Activated naive CD8-positive, alpha-beta T cell treated with anti-CD3 and anti-CD28 coated beads for 36 hours (primary cell): ENCODE measurements at places on chromosomes 11 and 22. TPM values are rescaled to one million over a fixed set of nuclear protein-coding genes. Genes with fewer than 3 reads are reported as not detected.

- no peaks in the 10 kb centered on the region for H3K27me3 ChIP-seq
- H3K4me1 ChIP-seq = peaks cover 31% of the 10 kb centered on the region
- no peak overlapping the region for H3K4me3 ChIP-seq
- no peak for DNase-seq
- peaks cover 2% of the 10 kb centered on the region for H3K36me3 ChIP-seq
These were observed 13.0 kb downstream of the ACO2 start for GRCh38 chr22:41481925-41482318.

DNA sequence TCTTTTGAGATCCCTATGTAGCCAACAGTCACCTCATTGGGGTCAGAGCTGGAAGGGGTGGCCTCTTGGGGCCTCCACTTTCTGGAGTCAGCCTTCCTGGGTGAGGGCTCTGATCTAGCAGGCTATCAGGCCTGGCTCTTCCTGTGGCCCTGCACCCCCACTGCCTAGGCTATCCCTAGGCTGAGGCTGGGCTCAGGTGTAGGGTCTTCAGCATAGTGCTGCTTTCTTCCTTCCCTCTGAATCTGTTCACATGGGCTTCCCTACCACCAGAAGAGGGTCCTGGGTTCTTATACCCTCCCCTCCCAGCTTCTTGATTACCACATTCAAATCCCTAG is 456 bp upstream of the SPI1 start:
- H3K36me3 ChIP-seq = no peaks in the 10 kb centered on the region
- no peak overlapping the region for H3K4me3 ChIP-seq
- H3K27ac ChIP-seq = no peak overlapping the region
- no peak for DNase-seq

- no peaks in the 10 kb centered on the region for H3K36me3 ChIP-seq
These were observed 65.6 kb downstream of the THAP12 start for GRCh38 chr11:76315182-76315853.

DNA sequence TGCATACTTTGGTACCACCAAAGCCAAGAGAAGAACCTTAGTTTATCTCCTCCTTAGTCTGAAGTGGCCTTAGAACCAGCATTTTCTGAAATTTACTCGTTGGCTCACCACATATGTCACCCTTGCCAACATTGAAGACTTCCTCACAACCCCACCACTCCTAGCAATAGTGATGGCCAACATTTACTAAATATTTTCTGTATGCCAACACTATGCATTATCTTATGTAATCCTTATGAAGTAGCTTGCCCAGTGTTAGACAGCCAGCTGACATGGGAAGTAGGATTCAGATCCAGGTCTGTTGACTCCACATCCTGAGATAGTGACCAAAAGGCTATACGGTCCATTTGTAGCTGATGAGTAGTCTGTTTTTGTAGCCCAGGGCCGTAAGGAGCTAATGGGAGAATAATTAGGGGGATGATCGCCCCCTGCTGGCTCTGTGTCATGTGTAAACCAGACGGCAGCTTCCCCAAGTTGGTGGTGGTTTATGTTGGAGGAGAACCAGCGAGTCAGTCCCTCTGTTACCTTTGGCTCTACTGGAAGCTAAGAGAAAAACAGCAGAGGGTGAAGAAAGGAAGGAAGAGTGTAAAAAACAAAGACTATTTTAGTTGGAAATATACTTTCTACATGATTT is 120.5 kb upstream of the RASSF10 start:
- H3K27me3 ChIP-seq = peaks cover 15% of the 10 kb centered on the region
- no peak overlapping the region for H3K27ac ChIP-seq
- no peak overlapping the region for H3K4me3 ChIP-seq
- no peaks in the 10 kb centered on the region for H3K36me3 ChIP-seq
- DNase-seq = peak; percentile 42
- H3K4me1 ChIP-seq = peaks cover 1% of the 10 kb centered on the region

- H3K27ac ChIP-seq = no peak overlapping the region
- no peak for DNase-seq
- no peaks in the 10 kb centered on the region for H3K4me1 ChIP-seq
These were observed 35.3 kb upstream of the FCHSD2 start for GRCh38 chr11:73177380-73177777.

Gene TBX10
- not detected for total RNA-seq

Gene NFAM1
- not detected for total RNA-seq

Gene HDHD5
- total RNA-seq = 64.8 TPM

Gene SULT4A1
- 0.29 TPM for total RNA-seq
